LHCN-M2 (cell line): ENCODE measurements at places on chromosomes 1 and 21. TPM values are rescaled to one million over a fixed set of nuclear protein-coding genes. Genes with fewer than 3 reads are reported as not detected.

GRCh38 chr1:96427616-96428015, 294.0 kb upstream of the PTBP2 start:
- no peak for DNase-seq

Gene HLX
- total RNA-seq: 2.4 TPM in 2 replicates

- DNase-seq: no peak
These were observed 488.5 kb upstream of the RUNX1 start for GRCh38 chr21:35537604-35538003.

DNA sequence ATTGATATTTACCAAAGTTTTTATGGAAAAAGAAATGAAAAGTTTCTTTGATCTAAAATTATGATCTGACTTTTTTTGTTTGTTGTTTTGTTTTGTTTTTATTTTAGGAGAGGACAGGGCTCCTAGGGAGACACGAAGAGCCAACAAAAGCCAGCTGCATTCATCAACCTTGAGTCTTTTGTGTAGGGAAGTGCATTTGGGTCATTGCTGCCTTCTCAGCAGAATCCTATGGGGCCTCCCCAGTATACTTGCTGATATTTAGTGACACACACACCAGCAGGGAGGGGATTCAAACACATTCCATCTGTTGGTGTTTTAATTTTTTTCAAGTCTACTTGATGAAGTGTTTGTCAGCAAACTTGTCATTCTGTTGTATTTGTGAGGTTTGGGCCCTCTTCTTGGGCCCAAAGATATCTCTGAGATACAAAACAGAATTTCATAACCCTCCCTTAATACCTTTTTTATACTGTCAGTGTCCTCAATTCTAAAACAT, 203.5 kb downstream of the NTNG1 start:
- DNase-seq: no peak

Gene CEP170
- total RNA-seq: 91.8 and 105 TPM in 2 replicates

DNA sequence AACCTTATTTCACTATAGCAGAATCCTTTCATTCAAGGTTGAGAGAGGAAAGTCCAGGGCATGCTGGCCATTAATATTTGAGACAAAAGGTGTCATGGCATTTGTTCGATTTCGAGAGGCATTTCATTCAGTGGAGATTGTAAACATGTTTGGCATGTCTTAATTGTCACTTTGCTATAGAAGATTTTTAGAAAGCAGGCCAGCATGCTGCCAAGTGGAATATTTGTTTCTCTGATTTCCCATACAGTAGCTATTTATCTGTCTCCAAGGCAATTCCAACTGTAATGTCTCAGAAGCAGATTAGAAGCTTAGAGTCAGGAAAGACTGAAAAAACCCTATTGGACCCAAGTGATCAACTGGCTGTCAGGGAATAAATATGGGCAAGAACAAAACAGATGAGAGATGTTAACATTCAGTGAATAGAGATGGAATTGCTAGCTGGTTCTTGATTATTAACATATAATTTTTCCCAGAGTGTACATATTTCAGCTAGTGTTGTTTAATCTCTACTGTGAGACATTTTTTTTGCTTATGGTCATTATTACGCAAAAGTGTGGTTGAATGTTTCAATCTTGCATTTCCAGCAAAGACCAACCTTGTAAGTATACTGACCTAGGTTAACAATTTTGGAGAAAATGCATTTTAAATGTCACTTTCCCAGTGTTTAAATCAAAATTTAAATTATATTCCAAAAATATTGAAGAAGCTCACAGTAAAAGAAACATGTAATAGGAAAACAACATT, 174.6 kb downstream of the KCNK2 start:
- peak; percentile 46 for DNase-seq

DNA sequence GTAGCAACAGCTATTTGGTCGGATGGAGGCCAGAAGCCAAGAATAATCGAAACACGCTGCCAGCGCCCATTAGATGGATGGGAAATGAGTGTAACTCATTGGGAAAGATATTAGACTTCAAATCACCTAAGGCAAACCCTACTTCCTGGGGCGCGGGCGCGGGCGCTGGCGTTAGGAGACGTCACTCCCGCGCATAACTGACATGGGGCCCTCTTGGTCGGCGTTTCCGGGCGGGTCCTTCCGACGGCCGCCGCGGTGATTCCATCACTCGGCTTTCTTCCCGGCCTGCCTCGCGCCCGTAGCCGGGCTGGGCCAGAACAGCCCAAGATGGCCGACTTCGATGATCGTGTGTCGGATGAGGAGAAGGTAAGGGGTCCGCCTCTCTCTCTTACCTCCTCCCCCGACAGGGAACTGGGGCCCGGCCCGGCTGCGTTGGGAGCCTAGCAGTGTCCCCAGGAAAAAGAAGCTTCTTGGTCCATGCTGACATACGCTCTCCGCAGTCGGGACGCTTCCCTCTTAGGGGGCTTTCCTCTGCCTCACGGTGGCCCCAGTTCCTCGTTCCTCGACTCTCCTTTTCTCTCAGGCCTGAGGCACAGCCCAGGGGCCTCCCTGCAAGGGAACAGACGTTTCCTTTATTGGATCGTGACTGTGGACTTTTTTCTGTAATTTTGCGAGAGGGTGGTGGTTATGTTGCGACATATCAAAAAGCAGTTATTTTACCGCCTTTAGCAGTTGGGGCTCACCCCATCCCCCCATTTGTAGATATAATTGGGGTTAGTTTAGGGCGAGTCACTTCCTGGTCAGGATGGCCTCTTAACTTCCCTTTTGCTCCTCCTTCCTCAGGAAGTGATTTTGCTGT, at the start of gene CAPZA1:
CAPZA1 (plus strand) TSS at position 315 of the 859 bp plus-strand sequence; CDS start at position 328, 13 bp downstream.
- DNase-seq: peak; percentile 88

GRCh38 chr1:43292216-43292615, 6.8 kb upstream of the C1orf210 start:
- no peak for DNase-seq

Gene CGN
- 0.06 and 0.34 TPM in 2 replicates for total RNA-seq

Gene TNFRSF4
- 0.17 and 0.32 TPM in 2 replicates for total RNA-seq

DNA sequence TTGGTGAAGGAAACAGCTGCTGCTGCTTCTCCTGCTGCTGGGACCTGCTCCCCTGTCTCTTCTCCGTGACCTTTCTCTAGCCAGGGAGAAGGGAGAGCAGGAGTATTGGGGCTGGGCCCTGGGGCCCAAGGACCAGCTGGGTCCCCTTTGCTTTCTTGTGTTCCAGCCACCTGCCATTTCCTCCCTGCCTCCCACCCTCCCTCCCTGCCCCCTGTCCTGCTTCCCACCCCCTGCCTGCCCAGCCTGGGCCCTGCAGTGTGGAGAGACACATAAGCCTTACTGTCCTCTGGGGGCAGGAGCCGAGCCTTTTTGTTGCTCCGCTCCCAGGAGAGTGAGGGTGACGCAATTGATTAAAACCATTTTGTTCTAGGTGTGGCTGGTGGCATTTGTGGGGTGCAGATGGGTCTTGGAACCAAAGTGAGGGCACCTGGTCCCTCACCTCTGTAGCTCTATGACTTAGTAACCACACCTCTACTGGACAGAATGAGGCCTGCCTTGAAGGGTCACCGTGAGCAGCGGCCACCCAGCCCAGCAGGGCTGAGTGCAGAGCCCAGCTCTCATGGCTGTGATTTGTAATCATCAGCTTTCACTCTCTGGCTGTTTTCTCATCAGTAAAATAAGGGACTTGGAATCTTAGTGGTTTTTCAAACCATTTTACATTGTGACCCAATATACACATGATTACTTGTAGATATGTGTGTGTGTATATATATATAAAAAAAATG, 13.9 kb upstream of the TMEM222 start:
- no peak for DNase-seq

DNA sequence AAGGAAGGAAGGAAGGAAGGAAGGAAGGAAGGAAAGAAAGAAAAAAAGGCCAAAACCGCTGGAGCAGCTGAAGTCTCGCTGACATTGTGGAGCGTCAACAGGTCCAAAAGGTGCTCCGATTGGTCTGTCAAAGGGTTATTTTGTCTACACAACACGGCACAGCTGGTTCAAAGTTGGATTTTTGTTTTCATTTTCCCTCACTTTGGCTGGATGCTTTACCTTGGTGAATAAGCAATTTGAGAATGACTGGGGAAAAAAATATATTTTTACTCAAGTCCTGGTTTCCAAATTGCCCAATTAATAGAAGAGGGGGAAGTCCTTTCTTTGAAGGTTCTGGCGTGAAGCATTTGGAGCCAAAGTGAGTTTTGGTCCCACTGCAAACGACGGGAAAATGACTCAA, 19.3 kb upstream of the PAX7 start:
- DNase-seq: no peak

GRCh38 chr1:160346958-160347357, 3.8 kb downstream of the NCSTN start:
- DNase-seq: no peak

Gene GBP6
- total RNA-seq: not detected in 2 replicates

- peak; percentile 57 for DNase-seq
These were observed 12.7 kb upstream of the S100A11 start for GRCh38 chr1:152049291-152050083.

Gene AUNIP
- 9.5 and 9.7 TPM in 2 replicates for total RNA-seq

DNA sequence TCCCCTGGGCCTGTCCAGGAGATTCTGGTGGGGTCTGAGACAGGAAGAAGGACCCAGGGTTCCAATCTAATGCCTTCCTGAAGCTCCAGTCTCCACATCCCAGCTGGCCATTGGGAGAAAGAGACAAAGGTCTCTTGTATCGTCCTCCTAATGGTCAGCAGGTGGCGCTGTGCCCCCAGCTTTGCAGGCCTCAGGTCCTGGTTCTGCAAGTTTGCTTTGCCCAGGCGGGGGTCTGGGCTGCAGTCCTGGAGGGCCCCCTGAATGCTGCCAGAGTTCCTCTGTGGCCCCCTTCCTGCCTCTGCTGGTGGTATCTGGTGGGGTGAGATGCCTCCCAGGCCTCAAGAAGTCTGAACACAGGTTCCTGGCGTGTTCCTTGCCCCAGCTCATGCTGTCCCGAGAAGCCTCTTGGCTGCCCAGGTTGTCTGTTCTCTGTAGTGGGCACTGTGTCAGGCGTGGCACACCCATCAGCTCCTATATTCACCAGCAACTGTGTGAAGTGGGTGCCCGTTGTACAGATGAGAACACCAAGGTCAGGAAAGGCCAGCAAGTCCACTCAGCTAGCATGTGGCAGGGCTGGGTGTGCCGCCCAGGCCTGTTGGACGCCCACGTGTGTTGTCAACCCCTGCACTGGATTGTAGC, 33.8 kb upstream of the CSF3R start:
- peak; percentile 44 for DNase-seq

- no peak for DNase-seq
These were observed 84.2 kb downstream of the FAM78B start for GRCh38 chr1:166082601-166083000.
